Stimulated activated CD4-positive, alpha-beta T cell treated with anti-CD3 and anti-CD28 coated beads, Interleukin-12 subunit alpha, Interleukin-12 subunit beta, amount 100 ng/mL, for 24 hours (primary cell): ENCODE measurements at places on chromosomes 7 and 10.

GRCh38 chr7:12695965-12696364 lies 8.5 kb downstream of the ARL4A start:
- DNase-seq, result no peak

DNA sequence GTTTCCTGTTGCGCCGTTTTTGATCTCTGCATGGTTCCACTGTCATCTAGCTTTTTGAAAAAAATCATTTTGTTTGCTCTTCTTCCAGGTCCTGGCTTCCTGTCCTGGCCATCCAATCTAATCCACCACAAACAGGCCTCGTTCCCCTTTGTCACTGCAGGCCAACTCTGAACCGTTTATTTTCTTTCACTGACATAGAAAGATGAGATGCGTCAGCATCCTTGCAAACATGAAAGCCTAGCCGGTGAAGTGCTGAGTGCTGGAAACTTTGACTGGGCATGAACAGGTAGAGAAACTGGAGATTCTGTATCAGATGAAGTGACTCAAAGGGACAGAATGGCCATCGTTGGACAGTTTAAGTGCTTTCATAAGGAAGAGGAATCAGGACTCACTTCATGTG lies 1247.8 kb downstream of the TYW1 start:
- DNase-seq, result no peak

DNA sequence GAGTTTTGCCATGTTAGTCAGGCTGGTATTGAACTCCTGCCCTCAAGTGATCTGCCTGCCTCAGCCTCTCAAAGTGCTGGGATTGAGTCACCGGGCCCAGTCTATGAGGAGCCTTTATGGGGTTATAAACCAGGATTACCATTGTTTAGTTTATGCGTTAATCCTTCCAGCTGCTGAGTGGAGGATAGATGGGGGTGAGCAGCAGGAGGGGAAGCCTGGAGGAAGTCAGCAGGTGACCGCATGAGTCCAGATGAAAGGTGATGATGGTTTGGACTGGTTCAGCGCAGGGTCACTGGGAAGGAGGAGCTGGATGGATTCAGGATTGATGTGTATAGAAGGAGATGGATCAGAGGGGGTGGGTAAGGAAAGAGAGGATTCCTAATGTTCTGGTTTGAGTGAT lies 197.1 kb downstream of the ADAM12 start:
- DNase-seq, result no peak

DNA sequence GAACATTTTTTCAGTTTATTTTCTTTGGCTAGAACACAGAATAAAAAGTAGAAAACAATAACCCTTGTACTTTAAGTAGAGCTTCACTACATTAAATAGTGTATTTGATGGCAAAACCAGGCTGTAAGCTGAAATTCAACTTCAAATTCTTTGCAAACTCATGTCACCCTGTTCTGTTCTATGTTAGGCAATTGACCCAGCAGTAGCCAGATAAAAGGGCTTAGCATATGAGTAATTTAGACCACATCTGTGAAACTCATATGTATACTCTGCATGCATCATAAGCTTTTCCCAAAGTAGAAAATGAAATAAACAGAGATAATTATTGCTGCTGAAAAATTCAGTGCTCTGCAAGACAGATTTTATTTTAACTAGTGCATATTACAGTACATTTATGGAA lies 150.2 kb downstream of the GNAI1 start:
- no peak for DNase-seq

- no peak for DNase-seq
Measured at GRCh38 chr10:33239257-33239656, 95.2 kb downstream of the NRP1 start.

- no peak for DNase-seq
Measured at GRCh38 chr10:19906108-19906791, 90.0 kb downstream of the PLXDC2 start.

- no peak for DNase-seq
Measured at GRCh38 chr7:151299530-151299929, 42.1 kb upstream of the NUB1 start.

GRCh38 chr7:29924006-29924405 lies 65.6 kb downstream of the SCRN1 start:
- no peak for DNase-seq

DNA sequence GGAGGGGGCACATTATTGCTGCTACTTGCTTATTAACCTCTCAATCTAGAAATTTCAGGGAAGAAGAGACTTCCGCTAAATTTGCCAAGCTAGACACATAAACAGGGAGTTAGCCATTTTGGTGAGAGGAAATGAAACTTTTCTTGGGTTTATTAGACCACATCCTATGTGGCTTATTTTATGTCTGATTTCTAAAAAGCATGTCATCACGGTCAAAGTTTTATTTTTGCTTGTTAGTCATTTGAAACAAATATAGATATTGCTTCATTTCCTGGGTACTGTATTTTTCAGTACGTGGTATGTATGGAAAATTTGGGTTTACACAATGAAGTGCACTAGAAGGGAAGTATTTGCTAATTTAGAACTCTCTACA lies 144.1 kb downstream of the TCF7L2 start:
- no peak for DNase-seq
